ENCODE measurements at places on chromosomes 6 and 20.
A peak's percentile ranks its signal among the peaks of the same experiment; 100 is the strongest.

DNA sequence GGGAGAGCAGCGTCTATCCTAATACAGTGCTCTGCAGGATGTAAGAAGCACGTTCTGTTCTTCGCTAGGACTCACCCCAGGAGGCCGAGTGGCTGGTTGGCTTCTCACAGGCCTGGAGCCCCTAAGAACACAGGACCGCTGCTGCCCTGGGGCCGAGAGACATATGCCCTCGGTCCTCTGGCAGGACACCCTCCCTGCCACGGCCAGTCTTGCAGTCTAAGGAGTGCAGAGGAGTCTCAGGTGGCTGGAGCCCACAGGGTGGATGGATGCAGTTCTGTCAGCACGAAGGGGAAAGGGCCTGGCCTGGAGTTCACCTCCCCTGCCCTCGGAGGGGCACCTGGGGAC lies 96.5 kb downstream of the SMOC2 start:
- DNase-seq = no peak
- H3K27me3 ChIP-seq = no peaks in the 10 kb centered on the region
- H3K36me3 ChIP-seq = no peaks in the 10 kb centered on the region

DNA sequence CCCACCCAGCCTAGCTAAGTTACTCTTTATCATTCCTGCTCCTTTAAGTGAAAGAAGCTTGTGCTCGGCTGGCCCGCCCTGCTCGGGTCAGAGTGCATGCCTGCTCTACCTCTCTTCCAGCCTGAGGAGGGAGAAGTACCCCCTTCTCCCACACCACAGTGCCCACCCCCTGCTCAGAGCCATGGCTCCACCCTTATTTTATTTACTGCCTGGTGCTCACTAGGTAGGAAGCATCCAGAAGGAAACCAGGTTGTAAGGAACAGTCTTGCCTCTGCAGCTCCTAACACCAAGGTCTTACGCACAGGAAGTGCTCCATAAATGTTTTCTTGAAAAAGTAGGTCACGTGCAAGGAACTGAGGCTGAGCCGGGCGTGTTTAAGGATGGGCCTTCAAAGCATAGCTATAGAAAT lies 105.7 kb upstream of the SNX9 start:
- H3K4me3 ChIP-seq = no peak overlapping the region
- no peaks in the 10 kb centered on the region for H3K27me3 ChIP-seq
- DNase-seq = peak; percentile 58
- peak overlapping the region; percentile 54 for H3K27ac ChIP-seq
- H3K4me1 ChIP-seq = peaks cover 21% of the 10 kb centered on the region
- no peaks in the 10 kb centered on the region for H3K36me3 ChIP-seq

DNA sequence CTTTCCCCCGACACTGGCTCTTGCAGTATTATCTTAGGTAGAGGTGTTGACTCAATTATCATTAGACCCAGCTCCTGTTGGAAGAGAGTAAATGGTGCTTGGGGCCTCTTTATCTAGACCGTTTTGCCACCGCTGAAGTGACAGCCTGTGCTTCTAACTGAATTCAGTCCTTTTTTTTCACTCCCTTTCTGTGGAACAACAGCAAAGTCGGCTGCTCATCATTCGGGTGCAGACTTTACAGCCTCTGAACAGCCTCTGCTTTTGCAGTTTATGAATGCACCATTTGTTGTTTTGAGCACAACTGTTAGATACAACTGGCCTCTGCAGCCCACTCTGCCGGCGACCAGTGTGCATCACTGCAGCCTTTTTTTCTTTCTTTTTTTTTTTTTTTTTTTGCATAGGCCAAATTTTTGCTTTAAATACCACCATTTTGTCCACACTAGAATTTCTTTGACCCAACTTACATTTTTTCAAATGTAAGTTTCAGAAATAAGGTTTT lies 35.8 kb downstream of the RREB1 start:
- peaks cover 48% of the 10 kb centered on the region for H3K4me1 ChIP-seq
- no peak overlapping the region for H3K4me3 ChIP-seq
- peak overlapping the region; percentile 93 for H3K27ac ChIP-seq
- H3K36me3 ChIP-seq = no peaks in the 10 kb centered on the region
- H3K27me3 ChIP-seq = no peaks in the 10 kb centered on the region

- no peak overlapping the region for H3K27ac ChIP-seq
- DNase-seq = no peak
- no peaks in the 10 kb centered on the region for H3K27me3 ChIP-seq
Measured at GRCh38 chr6:154606457-154606856, 96.0 kb upstream of the CNKSR3 start.

DNA sequence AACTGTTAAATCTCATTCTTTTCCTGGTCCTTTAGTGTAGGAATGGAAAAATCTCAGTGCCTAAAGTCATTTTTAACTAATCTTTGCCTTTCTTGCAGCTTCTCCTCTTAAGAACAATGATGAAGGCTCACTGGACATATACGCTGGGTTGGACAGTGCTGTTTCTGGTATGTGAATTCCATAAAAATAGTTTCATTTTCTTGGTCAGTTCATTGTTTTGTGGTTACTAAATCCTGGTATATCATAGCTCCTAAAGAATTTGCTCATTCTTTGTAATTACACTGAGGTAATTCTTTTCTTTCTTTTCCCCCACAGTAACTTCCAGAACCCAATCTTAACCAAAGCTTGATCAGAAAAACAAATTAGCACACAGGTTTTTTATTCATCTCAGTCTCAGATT lies 23.4 kb downstream of the CASP8AP2 start:
- H3K4me3 ChIP-seq = no peak overlapping the region
- no peak overlapping the region for H3K27ac ChIP-seq
- no peak for DNase-seq

- H3K27me3 ChIP-seq = no peaks in the 10 kb centered on the region
- no peaks in the 10 kb centered on the region for H3K36me3 ChIP-seq
- no peak for DNase-seq
- H3K4me1 ChIP-seq = peaks cover 28% of the 10 kb centered on the region
- H3K4me3 ChIP-seq = no peak overlapping the region
- H3K27ac ChIP-seq = peak overlapping the region; percentile 80
Measured at GRCh38 chr6:30768634-30769087, 24.3 kb upstream of the IER3 start.

DNA sequence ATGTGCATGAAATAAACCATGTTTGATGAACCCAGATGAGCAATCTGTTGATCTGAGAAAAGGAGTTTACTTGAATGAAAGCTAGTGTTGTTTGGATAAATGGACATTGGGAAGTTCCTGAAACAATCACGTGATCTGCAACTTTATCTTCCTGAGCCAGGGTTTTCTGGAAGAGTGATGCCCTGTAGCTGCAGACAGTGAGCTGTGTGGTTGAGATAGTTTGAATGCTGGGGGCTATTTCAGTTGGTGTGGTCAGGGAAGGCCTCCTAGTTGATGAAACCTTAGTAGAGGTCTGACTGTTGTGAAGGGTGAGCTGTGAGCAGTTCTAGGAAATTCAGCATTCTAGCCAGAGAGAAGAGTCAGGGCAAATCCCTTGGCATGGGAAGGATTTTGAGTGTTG lies 643.7 kb downstream of the UTRN start:
- no peaks in the 10 kb centered on the region for H3K36me3 ChIP-seq
- H3K4me3 ChIP-seq = no peak overlapping the region
- no peaks in the 10 kb centered on the region for H3K27me3 ChIP-seq

DNA sequence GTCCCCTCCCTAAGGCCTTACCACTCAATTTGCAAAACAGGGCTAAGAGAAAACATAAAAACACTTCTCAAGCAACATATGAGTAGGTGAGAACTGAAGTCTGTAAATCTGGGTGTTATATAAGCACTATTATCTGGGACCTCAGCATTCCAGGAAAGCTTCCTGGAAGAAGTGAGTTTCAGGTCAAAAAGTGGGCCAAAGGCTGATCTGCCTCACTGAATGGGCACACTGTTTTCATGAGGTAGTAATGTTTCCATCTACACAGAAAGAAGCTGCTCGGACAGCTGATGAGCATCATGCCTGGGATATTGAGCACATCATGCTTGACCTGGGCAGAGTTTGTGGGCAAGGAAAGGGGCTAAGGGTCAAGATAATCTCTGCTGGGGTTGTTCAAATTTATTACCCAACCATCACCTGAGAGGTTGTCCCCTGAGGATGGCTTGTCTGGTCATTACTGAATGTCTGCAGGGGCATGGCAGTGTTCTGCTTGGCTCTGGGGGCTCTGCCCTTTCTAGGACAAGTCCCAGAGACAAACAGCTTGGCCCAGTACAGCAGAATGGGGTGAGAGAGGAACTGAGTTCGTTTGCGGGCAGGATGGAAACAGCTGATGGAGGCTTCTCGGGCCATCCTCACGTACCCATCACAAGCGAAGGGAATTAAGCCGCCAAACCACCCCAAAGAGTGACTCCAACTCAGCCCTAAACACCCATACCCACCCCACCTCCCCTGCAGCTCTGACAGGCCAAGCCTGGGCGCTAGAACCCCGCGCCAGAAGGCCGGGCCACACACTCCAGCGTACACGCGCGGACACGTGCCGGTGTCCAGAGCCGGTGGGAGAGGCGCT lies 1.2 kb upstream of the SYNJ2 start:
- H3K27ac ChIP-seq = peak overlapping the region; percentile 85
- DNase-seq = no peak
- H3K27me3 ChIP-seq = no peaks in the 10 kb centered on the region
- peaks cover 18% of the 10 kb centered on the region for H3K4me1 ChIP-seq
- peak overlapping the region; percentile 64 for H3K4me3 ChIP-seq

DNA sequence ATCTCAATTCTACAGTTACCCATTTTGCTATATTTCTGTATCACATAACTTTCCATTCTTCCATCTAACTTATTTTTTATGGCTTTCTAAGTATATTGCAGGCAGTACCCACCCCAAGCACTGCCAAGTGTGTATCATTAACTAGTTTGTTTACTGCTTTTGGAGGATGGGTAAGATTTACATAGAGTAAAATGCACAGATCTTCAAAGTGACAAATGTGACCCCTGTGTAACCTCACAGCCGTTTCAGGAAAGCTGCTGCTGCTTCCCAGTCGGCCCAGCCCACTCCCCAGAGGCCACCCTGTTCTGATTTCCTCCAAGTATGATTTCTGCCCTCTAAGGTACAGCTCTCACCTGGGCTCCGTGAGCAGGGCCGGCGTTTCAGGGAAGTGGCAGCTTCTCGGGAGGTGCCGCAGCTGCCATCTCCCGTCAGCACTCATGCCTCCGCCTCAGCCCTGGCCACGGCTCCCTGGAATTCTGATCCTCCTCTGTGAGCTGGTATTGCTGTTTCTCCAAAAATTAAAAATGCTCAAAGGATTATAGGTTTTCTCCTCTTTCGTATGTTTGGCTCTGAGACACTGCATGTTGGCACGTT lies 15.0 kb upstream of the MAP1LC3A start:
- peak; percentile 39 for DNase-seq
- no peaks in the 10 kb centered on the region for H3K27me3 ChIP-seq
- no peaks in the 10 kb centered on the region for H3K4me1 ChIP-seq
- H3K36me3 ChIP-seq = peaks cover 17% of the 10 kb centered on the region
- peak overlapping the region; percentile 54 for H3K27ac ChIP-seq

DNA sequence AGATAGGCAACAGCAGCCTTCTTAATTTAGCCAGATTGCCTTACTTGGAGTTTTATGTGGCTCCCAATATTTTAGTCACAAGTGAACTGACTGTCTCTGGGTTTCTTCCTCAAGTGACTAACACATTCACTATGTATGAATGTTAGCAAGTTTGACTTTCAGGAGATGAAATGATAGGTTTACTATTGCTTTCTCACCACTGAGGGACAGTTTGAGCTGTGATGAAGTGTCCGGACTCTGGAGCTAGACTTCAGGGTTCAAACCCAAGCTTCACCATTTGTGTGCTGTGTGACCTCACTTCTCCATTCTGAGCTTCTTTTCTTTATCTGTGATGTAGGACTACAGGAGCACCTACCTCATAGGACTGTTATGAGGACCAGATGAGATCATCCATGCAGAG lies 8.2 kb downstream of the DHX35 start:
- no peaks in the 10 kb centered on the region for H3K27me3 ChIP-seq
- no peak overlapping the region for H3K4me3 ChIP-seq
- no peak for DNase-seq
- no peaks in the 10 kb centered on the region for H3K36me3 ChIP-seq
- peaks cover 50% of the 10 kb centered on the region for H3K4me1 ChIP-seq

- no peaks in the 10 kb centered on the region for H3K27me3 ChIP-seq
- H3K4me1 ChIP-seq = no peaks in the 10 kb centered on the region
Measured at GRCh38 chr6:90103056-90103800, 193.4 kb downstream of the BACH2 start.

GRCh38 chr20:12056839-12057238 lies 139.1 kb downstream of the BTBD3 start:
- no peak overlapping the region for H3K27ac ChIP-seq
- no peaks in the 10 kb centered on the region for H3K4me1 ChIP-seq
- H3K27me3 ChIP-seq = no peaks in the 10 kb centered on the region
- no peak for DNase-seq

DNA sequence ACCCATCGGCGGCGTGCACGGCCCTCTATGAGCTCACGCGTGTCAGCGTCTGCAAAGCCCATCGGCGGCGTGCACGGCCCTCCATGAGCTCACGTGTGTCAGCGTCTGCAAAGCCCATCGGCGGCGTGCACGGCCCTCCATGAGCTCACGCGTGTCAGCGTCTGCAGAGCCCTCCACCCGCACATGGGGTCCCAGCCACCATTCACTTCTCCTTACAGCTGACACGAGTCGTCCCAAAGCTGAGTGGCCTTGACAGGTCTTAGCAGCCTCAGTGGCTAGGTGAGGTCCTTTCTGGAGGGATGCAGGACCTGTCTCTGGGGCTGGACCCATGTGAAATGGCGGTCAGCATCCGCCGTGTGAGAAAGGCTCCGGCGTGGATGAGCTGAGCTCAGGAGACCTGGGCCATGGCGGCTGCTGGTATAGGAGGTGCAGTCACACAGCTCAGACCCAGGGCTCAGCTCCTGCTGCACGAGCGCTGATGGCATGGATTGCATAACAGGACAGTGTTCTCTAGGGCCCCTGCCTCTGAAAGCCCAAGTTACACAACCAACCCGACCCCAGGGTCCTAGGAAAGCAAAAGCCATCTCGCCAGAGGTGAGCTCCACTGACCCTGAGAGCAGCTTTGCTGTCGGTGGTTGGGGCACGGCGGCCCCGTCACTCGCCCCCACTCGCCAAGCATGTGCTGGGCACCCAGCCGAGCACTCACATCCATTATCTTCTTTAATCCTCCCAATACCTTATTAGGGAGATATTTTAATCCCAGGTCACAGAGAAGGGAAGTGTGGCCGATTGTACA lies 38.9 kb downstream of the DLL1 start:
- H3K4me3 ChIP-seq = no peak overlapping the region
- no peaks in the 10 kb centered on the region for H3K4me1 ChIP-seq
- H3K27ac ChIP-seq = no peak overlapping the region
- DNase-seq = no peak

GRCh38 chr6:25928562-25929324 lies 1.7 kb downstream of the SLC17A2 start:
- no peaks in the 10 kb centered on the region for H3K36me3 ChIP-seq
- H3K4me1 ChIP-seq = no peaks in the 10 kb centered on the region
- no peak overlapping the region for H3K4me3 ChIP-seq
- H3K27ac ChIP-seq = no peak overlapping the region
- H3K27me3 ChIP-seq = no peaks in the 10 kb centered on the region

GRCh38 chr6:25369433-25370177 lies 90.4 kb downstream of the CARMIL1 start:
- no peaks in the 10 kb centered on the region for H3K27me3 ChIP-seq
- peaks cover 10% of the 10 kb centered on the region for H3K4me1 ChIP-seq
- no peaks in the 10 kb centered on the region for H3K36me3 ChIP-seq
- peak overlapping the region; percentile 82 for H3K27ac ChIP-seq
- peak; percentile 40 for DNase-seq
- H3K4me3 ChIP-seq = no peak overlapping the region
